Right renal cortex interstitium (tissue), 3 donors: ENCODE measurements at places on chromosomes 1 and 21.

DNA sequence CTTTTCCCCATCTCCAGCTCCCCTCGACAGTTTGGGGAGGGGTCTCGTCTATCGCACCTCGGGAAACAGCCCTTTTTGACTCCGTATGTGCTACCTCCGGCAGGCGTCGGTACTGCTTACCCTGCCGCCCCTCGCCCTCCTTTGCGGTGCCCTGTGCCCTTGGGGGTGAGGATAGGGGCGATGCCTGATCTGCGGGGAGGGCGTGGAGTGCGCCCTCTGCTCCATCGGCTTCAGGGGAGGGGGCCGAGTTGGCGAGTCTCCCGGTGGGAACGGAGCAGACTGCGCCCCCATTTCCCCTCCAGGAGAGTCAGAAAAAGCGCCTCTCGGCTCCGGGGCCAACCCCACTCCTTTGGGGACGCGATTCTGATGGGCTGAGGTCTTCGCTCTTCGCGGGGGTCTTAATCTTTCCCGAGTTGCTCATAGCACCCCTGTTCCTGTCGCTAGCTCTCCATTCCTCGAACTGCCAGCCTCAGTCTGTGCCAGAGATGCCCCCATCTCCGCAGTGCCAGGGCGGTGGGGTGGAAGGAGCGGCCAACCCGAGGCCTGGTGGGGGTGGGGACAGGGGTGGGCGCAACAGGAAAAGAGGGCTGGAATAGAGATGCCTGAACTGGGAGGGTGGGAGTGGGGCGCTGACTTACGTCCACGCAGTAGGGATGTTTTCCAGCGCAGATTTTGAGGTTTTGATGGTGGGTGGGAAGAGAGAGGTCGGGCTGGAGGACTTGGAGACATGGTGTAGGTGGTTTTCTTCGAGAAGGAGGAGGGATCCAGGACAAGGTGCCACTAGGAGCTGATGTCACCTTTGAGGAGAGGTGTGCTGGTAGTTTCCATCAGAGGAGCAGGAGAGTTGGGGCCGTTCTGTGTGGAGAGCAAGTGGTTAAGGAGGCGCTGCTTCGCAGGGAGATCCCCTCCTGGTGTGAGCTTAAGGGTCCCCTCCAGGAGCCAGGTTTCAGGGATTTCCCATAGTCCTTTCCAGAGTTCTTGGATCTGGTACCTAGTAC lies 674 bp downstream of the PPFIA4 start:
- DNase-seq: no peak

DNA sequence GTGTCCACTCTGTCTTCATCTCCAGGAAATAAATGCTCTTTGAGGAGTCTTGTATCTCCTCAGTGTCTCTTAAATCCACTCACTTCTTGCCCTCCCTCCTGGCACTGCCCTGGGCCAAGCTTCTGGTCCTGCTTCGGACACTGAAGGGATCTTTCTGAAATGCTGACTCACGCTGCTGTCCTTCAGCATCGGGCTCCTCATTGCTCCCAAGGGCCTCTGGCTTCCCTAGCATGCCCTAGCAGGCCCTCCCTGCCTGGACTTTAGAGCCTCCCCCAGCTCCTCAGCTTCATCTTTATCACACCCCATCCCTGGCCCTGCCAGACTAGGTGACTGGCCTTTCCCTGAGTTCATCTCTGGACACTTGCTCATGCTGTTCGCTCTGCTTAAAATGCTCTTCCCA lies 96.6 kb downstream of the FOXD2 start:
- DNase-seq: no peak

DNA sequence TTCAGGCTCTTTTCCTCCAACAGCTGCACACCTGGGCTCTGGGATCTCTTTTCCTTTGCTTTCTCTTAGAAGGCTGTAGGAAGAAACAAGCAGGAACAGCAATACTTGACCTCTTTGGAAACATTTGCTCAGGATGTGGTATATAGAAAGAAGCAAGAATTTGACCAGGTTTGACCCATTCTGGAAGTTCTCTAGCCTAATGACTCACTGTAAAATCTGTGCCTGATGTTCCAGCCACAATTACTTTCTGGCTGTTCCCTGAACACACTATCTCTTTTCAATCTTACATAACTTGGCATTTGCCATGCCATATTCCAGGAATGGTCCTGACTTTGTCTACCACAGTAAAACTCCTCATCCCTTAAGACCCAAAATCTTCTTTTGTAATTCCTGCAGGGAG lies 419.9 kb upstream of the DAB1 start:
- no peak for DNase-seq

GRCh38 chr1:210378736-210379135 lies 50.0 kb downstream of the HHAT start:
- DNase-seq: no peak

DNA sequence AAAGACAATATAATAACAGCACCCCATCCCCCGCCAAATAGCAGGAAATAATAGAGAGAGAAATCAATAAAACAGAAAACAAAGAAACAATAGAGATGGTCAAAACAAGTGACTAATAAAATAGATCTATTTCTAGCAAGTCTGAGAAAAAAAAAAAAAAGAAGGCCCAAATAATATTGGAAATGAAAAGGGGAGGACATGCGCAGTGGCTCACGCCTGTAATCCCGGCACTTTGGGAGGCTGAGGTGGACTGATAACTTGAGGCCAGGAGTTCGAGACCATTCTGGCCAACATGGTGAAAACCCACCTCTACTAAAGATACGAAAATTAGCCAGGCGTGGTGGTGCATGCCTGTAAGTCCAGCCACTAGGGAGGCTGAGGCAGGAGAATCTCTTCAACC lies 18.5 kb upstream of the HCRTR1 start:
- DNase-seq: no peak

GRCh38 chr1:169044296-169044695 lies 62.2 kb upstream of the ATP1B1 start:
- no peak for DNase-seq

GRCh38 chr21:14836950-14837349 lies 227.8 kb downstream of the NRIP1 start:
- DNase-seq: no peak

- DNase-seq: no peak
Measured at GRCh38 chr1:177755851-177756560, 213.9 kb downstream of the SEC16B start.

DNA sequence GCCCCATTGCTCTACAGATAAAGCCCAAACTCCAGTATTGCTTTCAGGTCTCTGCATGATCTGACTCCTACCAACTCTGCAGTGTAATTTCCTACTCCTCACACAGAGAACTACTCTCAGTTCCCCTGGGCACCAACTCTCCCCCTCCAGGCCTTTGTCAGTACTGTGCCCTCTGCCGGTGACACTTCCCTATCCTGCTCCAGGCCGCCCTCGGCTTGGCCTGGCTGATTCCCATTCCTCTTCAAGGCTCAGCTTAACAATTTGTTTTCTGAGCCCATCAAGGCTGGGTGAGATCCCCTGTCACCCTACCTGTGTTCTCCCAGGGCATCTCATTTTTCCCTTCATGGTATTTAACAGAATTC lies 2.6 kb downstream of the SLAMF8 start:
- no peak for DNase-seq

DNA sequence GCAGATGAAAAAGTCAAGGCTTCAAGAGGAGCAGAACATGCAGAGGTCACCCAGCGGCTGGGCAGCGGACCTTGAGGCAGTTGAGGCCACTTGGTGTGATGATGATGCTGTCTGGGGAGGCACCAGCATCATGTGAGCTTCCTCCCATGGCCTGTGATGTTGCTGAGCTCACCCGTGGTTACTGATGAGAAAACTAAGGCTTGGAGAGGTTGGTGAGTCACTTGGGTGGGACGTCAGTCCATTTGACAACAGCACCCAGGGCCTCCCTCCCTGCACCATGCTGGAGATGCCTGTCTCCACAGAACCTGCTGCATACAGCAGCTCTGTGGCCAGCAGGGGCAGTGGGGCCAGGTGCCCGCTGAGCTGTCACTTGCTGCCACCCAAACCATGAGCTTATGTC lies 146.8 kb downstream of the NPHP4 start:
- DNase-seq: no peak

- DNase-seq: no peak
Measured at GRCh38 chr1:235416662-235417049, 49.4 kb downstream of the TBCE start.

DNA sequence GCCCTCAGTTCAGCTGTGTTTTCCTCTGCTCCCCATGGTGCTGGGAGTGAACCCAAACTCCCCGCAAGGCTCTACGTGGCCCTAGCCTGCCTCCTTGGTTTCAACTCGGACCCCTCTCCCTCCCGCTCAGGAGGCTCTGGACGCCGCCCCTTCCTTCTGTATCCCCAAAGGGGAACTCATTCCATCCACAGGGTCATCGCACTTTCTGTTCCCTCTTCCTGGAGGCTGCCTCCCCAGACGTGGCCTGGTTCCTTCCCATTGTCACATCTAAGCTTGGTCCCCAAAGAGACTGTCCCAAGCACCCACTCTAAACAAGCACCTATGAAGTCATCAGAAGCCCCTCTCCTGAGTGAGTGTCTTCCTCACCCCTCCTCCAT lies 10.9 kb downstream of the KCNAB2 start:
- no peak for DNase-seq

DNA sequence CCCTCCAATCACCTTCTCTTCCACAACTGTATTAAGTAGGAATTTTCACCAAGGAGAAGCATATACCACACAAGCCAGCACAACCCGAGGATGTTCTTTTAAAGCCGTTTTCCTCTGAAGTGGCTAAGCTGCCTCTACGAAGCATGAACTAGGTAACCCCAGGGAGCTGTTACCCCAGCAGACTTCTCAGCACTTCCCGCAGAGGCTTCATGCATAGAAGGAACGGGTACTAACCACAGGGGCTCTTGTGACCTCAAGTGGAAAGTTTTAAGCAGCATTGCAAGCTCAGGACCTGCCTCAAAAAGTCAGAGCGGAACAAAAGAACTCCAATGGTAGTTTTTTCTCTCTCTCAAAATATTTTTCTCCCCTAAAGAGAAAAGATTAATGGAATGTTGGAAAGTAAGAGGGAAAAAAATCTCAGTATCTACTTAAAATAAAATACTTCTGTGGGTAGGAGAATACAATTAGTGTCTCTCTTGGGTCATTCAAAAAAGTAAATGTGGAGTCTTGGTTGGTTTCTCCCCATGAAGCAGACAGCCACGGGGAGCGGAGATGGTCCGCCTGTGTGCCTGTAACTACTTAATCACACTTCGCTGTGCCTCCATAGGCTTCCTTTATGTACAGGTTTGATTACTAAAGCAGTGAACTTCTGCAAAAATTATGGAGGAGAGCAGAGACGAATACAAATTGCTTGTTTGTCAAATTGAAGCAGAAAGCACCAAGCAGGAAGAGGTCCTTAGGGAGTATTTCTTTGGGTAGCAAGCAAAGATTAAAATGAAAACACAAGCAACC lies 40.9 kb downstream of the STX6 start:
- DNase-seq: no peak

GRCh38 chr1:103211073-103211472 lies 102.8 kb upstream of the COL11A1 start:
- DNase-seq: no peak

DNA sequence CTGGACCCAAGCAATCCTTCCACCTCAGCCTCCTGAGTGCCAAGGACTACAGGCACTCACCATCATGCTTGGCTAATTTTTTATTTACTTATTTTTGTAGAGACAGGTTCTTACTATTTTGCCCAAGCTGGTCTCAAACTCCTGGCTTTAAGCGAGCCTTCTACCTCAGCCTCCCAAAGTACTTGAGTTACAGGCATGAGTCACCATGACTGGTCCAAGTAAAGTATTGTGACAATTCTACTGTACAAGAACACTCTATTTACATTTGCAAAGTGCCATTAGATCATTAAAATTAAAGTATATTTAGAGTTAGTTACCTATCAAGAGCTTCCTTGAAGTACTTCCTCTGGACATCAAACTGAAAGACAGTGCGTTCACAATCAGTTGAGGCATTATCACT lies 44.8 kb downstream of the NRDC start:
- no peak for DNase-seq

DNA sequence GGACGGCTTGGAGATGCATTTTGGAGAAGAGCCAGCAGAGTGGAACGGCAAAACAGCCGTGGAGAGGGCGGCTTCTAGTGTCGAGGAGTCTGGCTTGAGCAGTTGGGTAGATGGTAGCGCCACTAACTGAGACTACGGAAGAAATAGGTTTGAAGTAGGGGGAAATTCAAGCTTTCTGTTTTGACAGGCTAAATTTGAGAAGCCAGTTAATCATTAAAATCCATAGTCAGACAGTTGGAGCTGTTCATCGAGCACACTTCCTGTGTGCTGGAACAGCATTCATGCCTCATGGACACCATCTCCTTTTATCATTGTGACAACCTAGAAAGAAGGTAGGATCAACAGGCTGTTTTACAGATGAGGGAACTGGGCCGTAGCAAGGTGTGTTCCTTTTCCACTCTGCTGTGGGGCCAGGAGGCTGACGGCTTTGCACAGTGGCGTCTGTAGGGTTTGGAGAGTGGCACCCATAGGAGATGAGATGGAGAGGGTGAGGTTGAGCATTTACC lies 3.4 kb upstream of the PKLR start:
- DNase-seq: no peak

DNA sequence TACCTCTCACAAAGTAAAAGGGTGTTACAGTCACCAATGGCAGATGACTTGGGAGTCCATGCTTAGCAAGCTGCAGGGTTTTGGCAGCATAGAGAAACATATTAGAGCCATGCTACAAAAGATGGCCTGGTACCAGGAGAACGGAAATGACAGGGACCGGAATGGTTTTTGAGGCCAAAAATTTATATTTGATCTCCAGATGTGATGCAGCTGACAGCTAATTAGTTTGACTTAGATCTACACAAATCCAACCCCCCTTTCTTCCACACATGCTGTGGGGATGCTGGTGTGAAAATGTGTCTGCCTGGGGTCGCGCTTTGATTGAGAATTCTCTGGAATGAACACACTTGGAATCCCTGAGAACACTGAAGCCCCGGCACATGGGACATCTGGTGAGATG lies 26.5 kb downstream of the SYF2 start:
- DNase-seq: no peak

- no peak for DNase-seq
Measured at GRCh38 chr1:208576425-208576824, 332.2 kb upstream of the PLXNA2 start.

DNA sequence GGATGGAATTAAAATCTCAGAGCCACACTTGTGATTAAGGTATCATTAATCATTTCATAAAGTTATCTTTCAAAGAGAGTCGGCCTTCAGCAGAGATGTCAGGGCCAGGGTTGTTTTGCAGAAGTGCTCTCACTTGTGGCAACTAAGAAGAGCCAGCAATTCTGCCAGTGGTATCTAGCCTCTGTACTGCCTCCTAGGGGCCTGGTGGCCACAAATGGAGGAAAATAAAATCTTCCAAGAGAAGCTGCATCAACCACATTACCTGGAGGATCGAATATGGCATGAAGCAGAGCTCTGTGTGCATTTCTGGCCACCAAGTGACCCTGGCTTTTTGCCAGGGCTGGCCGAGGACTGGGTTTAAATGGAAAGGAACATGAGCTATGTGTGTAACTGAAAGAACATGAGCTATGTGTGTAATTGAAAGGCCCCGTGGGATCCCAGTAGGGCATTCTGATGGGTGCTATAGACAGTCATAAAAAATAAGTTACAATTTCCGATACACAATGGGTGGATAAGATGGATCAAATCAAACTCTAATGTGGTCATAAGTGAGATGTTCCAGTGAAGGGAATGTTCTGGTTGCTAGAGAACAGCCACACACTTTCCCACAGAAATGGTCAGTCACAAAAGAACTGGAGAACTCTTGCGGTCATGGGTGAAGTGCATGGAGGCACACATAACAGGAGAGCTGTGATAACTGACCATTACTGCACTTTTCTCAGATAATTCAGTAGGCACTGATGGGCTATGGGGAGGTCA lies 335.8 kb downstream of the CAMTA1 start:
- no peak for DNase-seq
